ENCODE measurements at places on chromosomes 16 and 17. TPM values are rescaled to one million over a fixed set of nuclear protein-coding genes. Genes with fewer than 3 reads are reported as not detected.
A peak's percentile ranks its signal among the peaks of the same experiment; 100 is the strongest.

DNA sequence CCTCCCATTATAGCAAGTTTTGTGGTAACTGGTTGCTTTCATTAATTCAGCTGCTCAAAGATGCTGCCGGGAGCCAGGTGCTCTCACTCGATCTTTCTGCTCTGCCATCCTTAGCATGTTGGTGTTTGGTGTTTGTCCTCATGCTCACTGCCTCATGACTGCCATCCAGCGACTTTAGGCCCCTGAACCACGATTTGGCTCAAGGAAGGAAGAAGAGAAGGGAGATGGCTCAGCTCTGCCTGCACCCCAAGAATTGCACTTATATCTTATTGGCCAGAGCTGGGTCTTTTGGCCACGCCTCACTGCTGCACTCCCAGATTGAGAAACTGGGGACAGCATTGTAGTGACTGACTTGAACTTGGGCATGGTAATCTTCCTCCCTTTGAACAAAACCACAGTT lies 52.7 kb downstream of the ARSG start:
- H3K36me3 ChIP-seq = peaks cover 10% of the 10 kb centered on the region
- DNase-seq = no peak
- H3K4me1 ChIP-seq = no peaks in the 10 kb centered on the region
- H3K27me3 ChIP-seq = no peaks in the 10 kb centered on the region

DNA sequence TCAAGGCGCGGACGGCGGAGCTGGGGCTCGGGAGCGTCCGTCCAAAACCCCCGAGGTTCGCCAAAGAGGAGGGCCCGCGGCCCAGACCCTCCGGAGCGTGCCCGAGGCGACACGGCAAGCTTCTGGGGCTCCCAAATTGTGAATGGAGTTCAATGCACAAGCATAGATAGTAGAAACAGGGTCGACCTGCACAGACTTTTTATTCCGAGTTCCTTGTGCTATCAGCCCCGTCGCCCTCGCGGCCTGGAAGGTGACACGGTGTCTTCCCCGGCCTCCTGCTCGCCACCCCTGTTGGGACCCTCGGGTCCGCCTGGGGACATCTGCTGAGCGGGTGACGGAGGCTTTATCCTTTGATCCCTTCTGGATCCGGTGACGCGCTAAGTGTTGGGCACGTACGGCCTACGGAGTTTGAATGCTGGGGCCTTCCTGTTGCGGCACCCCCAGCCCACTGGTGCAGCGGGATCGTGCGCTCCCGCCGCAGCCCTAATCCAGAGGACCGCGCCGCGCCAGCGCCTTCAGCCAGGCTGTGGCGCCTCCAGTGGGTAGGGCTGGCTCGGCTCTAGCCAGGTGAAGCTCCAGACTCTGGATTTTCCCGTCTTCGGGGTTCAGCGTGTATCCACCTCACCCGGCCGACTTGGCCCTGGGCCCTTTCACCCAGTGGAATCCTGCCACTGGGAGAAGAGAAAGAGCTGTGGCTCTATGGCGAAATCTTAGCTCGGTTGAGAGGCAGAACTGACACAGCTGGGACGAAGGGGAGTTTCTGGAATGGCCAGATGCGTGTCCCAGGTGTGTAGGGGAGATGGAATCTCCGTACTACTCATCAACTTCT lies 17.0 kb upstream of the NTN1 start:
- no peaks in the 10 kb centered on the region for H3K4me1 ChIP-seq
- peaks cover 50% of the 10 kb centered on the region for H3K27me3 ChIP-seq
- no peaks in the 10 kb centered on the region for H3K36me3 ChIP-seq
- no peak overlapping the region for H3K27ac ChIP-seq

- H3K4me1 ChIP-seq = no peaks in the 10 kb centered on the region
- no peak overlapping the region for H3K27ac ChIP-seq
- H3K27me3 ChIP-seq = no peaks in the 10 kb centered on the region
- H3K4me3 ChIP-seq = no peak overlapping the region
- peaks cover 20% of the 10 kb centered on the region for H3K36me3 ChIP-seq
These were observed 2166.6 kb downstream of the TP53TG3F start for GRCh38 chr16:35626041-35626440.

DNA sequence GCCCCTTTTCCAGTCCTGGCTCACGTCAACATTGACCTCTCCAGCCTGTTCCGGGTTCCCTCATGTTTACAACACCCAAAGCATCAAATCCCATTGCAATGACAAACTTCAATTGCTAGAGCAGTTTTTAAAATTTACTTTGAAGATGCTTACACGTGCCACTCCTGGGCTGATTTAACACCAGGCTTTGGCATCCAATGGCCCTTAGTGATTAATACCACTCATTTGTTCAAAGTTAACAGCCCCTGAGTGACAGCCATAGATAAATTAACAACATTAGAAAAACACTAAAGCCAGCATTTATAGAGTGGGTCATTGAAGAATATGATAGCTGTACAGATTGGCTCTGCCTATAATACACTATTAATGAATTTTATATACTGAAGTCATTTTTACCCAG lies 135.1 kb downstream of the PMP22 start:
- no peaks in the 10 kb centered on the region for H3K27me3 ChIP-seq
- H3K27ac ChIP-seq = no peak overlapping the region
- no peaks in the 10 kb centered on the region for H3K4me1 ChIP-seq

- H3K27me3 ChIP-seq = no peaks in the 10 kb centered on the region
- H3K4me1 ChIP-seq = no peaks in the 10 kb centered on the region
- peak overlapping the region; percentile 85 for H3K4me3 ChIP-seq
- peaks cover 14% of the 10 kb centered on the region for H3K36me3 ChIP-seq
These were observed 680 bp downstream of the ZNF629 start for GRCh38 chr16:30786115-30786935.

- no peaks in the 10 kb centered on the region for H3K4me1 ChIP-seq
- no peak overlapping the region for H3K4me3 ChIP-seq
- H3K27ac ChIP-seq = no peak overlapping the region
- DNase-seq = no peak
These were observed 10.0 kb downstream of the DEF8 start for GRCh38 chr16:89958596-89958995.

GRCh38 chr17:83081684-83082201 lies 2.3 kb downstream of the METRNL start:
- H3K4me3 ChIP-seq = peak overlapping the region; percentile 76
- H3K36me3 ChIP-seq = peaks cover 23% of the 10 kb centered on the region
- H3K27ac ChIP-seq = no peak overlapping the region

DNA sequence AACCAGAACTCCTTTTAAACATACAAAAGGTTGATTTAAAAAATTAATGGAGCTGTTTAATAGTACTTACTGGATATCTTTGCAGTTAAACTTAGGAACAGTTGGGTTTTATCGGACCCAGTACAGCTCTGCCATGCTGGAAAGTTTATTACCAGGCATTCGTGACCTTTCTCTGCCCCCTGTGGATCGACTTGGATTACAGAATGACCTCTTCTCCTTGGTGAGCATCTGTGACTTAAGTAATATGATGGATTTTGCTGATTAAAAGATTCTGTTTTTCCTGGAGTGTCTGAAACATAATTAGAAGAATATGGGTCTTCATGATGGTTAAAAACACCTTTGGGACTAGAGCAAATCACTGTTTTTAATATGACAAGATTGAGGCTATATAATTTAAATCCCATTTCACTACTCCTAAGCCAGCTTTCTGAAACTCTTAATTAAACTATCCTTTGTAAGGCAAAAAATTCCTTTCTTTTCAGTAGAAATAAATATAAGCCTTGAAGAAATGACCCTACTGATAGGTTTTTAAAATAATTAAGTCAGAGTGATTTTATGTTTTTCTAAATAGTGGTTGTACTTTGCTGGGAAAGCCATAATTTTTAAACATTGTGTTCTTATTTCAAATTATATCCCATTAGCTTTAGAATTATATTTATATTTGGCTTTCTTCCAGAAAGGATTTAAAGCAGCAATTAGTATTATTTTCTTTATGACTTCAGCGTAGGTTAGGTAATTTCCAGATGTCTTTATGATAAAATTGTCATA lies 45.7 kb upstream of the KPNB1 start:
- H3K4me1 ChIP-seq = no peaks in the 10 kb centered on the region
- H3K36me3 ChIP-seq = peaks cover 15% of the 10 kb centered on the region
- no peak for DNase-seq
- H3K4me3 ChIP-seq = no peak overlapping the region

- H3K27ac ChIP-seq = no peak overlapping the region
- no peak overlapping the region for H3K4me3 ChIP-seq
- no peak for DNase-seq
- no peaks in the 10 kb centered on the region for H3K4me1 ChIP-seq
These were observed 43.4 kb downstream of the LMF1 start for GRCh38 chr16:927406-927805.

GRCh38 chr16:31221357-31222160 lies 4.6 kb upstream of the PYDC1 start:
- H3K4me3 ChIP-seq = no peak overlapping the region
- no peaks in the 10 kb centered on the region for H3K36me3 ChIP-seq
- H3K27ac ChIP-seq = no peak overlapping the region
- peaks cover 6% of the 10 kb centered on the region for H3K27me3 ChIP-seq
- no peaks in the 10 kb centered on the region for H3K4me1 ChIP-seq
- DNase-seq = no peak

GRCh38 chr17:28895794-28896447 lies 1.6 kb downstream of the FLOT2 start:
- peaks cover 9% of the 10 kb centered on the region for H3K4me1 ChIP-seq
- peak overlapping the region; percentile 93 for H3K4me3 ChIP-seq
- no peak for DNase-seq
- peaks cover 28% of the 10 kb centered on the region for H3K36me3 ChIP-seq
- no peak overlapping the region for H3K27ac ChIP-seq

GRCh38 chr16:69225121-69225520 lies 38.2 kb downstream of the SNTB2 start:
- no peak for DNase-seq
- H3K4me3 ChIP-seq = no peak overlapping the region
- H3K27me3 ChIP-seq = no peaks in the 10 kb centered on the region
- no peak overlapping the region for H3K27ac ChIP-seq
- H3K4me1 ChIP-seq = no peaks in the 10 kb centered on the region
- peaks cover 6% of the 10 kb centered on the region for H3K36me3 ChIP-seq

DNA sequence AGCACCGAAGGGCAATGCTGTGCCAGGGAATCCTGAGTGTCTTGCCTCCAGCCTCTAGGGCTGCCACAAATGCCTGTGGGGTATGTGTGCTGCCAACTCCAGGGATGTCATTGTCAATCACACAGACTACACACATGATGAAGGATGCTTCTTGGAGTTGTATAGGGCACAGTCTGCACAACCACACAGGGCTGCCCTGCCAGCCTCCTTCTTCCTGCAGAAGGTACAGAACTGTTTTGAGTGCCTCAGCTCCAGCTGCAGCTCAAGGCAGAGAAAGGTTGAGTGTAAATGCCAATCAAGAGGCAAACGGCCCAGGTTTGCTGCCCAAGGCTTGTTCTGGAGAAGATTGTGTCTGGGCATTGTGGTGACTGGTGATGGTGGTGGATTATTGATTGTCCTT lies 15.6 kb downstream of the SCNN1B start:
- H3K4me1 ChIP-seq = peaks cover 2% of the 10 kb centered on the region
- H3K4me3 ChIP-seq = no peak overlapping the region
- no peaks in the 10 kb centered on the region for H3K36me3 ChIP-seq
- H3K27ac ChIP-seq = no peak overlapping the region
- no peak for DNase-seq
- no peaks in the 10 kb centered on the region for H3K27me3 ChIP-seq

GRCh38 chr17:80837711-80838110 lies 153.9 kb upstream of the CHMP6 start:
- no peaks in the 10 kb centered on the region for H3K36me3 ChIP-seq
- no peak for DNase-seq
- H3K4me1 ChIP-seq = no peaks in the 10 kb centered on the region
- no peaks in the 10 kb centered on the region for H3K27me3 ChIP-seq
- H3K4me3 ChIP-seq = no peak overlapping the region

GRCh38 chr17:79509008-79509407 lies 101.8 kb downstream of the RBFOX3 start:
- no peak overlapping the region for H3K4me3 ChIP-seq
- DNase-seq = no peak
- H3K27ac ChIP-seq = no peak overlapping the region
- H3K36me3 ChIP-seq = 0 out of 3 replicates have a peak, but pooled peaks cover 2% of the 10 kb centered on the region
- no peaks in the 10 kb centered on the region for H3K4me1 ChIP-seq

DNA sequence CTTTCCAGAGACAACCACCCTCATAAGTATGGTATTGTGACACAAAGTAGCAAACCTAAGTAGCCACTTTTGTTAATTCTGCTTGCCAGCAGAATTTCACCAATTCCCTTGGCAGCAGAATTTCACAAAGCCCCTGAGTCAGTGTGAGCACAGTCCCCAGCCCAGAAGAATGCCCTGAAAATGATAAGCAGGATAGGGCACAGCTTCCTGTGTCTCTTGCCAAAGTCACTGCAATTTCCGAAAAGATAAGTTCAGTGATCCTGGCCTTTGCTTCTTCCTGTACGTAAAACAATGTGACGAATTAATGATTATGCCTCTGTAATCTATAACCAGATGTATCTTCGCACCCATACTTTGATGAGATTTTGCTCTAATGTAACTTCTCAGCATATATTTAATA lies 16.0 kb upstream of the WIPF2 start:
- H3K27ac ChIP-seq = no peak overlapping the region
- DNase-seq = no peak
- H3K4me3 ChIP-seq = no peak overlapping the region

- H3K27me3 ChIP-seq = no peaks in the 10 kb centered on the region
- no peak for DNase-seq
- no peak overlapping the region for H3K4me3 ChIP-seq
- no peak overlapping the region for H3K27ac ChIP-seq
- no peaks in the 10 kb centered on the region for H3K36me3 ChIP-seq
These were observed 110.4 kb upstream of the PMFBP1 start for GRCh38 chr16:72282362-72282761.

The TPSD1 gene
- total RNA-seq = not detected

The PRKCB gene
- total RNA-seq = 7.0 TPM

The MFAP4 gene
- total RNA-seq = 1.5 TPM

The TAT gene
- not detected for total RNA-seq

The PNMT gene
- total RNA-seq = 2.3 TPM

The CFAP119 gene
- total RNA-seq = 5.4 TPM

The SMURF2 gene
- 33.0 TPM for total RNA-seq

The METRN gene
- 28.9 TPM for total RNA-seq

The CCL3 gene
- total RNA-seq = not detected

The SDR42E1 gene
- not detected for total RNA-seq

The SCGB1C2 gene
- total RNA-seq = not detected

The SMIM22 gene
- total RNA-seq = not detected

Measured in H9 (cell line).